ENCODE measurements at places on chromosomes 2 and 18.
A peak's percentile ranks its signal among the peaks of the same experiment; 100 is the strongest.

GRCh38 chr2:9165625-9166024 is 41.0 kb upstream of the ASAP2 start:
- no peak for DNase-seq

DNA sequence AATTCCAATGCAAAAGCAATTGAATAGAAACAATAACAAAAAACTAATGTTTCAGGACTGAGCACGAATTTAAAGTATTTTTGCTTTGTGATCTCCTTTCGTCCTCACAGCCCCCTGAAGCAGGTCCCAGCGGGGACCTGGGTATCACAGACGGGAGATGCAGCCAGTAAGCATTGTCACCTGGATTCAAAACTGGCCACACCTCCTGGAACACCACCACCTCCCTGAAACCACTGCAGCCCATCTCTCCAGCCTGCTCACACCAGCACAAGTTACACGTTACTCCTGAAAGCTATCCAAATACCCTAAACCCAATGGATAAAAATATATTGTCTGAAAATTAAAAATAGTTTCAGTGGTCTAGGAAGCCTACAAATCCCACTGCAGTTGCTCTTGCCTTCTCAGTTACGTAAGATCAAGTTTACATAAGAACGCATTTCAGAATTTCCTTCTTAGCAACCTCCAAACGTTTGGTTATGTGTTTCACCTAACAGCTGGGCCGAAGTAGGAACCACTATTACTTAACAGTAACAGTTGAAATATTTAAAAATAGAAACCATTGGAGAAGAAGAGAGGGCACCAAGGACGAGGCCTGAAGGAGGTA is 178.0 kb downstream of the HDAC4 start:
- peak; percentile 6 for DNase-seq

DNA sequence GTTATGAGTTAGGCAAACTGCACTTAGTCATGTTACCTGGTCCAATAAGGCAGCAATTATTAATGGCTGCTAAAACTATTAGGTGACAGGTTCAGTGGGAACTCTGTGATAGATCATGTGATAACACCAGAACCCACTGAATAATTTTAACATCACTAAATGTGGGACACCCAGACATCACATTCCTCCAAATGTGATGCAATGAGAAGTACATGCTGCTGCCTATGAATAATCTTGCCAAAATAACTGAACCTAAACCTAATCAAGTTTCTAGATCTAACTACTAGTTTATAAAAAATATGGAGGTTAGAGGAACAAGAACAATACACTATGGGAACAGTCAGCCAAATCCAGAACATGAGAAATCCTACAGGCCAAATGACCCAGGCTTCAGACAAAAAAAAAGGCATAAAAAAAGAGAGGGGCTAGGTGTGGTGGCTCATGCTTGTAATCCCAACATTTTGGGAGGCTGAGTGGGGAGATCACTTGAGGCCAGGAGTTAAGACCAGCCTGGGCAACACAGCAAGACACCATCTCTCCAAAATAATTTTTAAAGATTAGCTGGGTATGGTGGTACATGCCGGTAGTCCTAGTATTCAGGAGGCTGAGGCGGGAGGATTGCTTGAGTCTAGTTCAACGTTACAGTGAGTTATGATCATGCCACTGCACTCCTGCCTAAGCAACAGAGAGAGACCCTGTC is 7.0 kb upstream of the ACTR2 start:
- no peak for DNase-seq

GRCh38 chr2:145431181-145431951 is 911.4 kb upstream of the ZEB2 start:
- no peak for DNase-seq

DNA sequence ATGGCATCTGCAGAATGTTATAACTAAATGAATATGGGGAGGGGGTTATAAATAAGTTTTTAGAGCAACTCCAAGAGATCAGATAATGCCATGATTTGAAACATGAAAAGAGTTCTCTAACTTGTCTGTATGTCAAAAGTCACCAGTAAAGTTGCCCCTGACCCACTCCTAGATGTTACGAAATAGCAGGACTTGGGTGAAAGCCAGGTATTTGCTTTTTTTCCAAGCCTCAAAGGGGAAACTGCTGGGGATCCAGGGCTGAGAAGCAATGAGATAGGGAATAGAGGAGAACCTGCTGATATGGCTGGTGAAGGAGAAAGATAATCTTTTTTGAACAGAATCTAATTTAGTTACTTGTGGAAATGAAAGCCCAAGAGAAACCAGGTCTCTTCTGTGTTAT is 191.5 kb upstream of the CDH20 start:
- no peak for DNase-seq

DNA sequence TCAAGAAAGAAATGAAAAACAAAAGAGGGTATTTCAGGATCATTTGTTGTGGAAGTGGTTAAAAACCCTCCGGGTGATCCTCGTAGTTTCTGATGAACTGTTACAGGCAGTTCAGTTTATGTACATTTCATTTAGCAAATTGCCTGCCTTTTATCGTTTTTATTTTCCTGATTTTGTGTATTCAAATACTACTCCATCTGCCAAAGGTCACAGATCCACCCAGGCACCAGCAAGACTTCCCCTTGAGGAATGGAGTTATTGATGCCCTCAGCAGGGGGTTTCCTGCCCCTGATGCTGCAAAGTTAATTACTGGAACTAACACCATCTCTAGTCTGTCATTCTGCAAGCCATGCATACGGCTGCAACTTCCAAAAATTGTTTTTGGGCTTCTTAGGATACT is 641.9 kb downstream of the SLC4A3 start:
- peak; percentile 49 for DNase-seq

GRCh38 chr2:26269571-26270158 is 24.9 kb downstream of the HADHB start:
- no peak for DNase-seq

DNA sequence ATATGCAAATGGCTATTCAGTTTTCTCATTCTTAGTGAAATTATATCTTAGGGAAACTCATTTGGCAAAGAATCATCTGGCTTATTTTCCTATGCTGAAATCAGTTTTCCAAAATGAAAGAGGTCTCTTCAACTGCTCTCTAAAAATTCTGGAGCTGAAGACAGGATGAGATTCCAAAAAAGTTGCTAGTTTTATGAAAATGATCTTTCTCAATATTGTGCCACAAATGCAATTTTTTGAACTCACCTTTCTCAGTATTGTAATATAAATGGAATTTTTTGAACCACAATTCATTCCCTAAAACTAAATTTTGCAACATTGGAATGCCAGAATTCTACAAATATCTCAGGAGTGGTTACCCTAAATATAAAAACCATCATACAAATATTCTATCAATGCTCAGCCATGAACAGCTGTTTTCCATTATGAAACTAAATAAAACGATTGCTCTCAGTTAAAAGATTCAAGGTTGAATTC is 147.7 kb upstream of the PKDCC start:
- no peak for DNase-seq

GRCh38 chr2:71933467-71934319 is 214.0 kb downstream of the CYP26B1 start:
- DNase-seq, result no peak

- DNase-seq, result no peak
Measured at GRCh38 chr2:43274055-43274454, 47.6 kb upstream of the ZFP36L2 start.

- DNase-seq, result no peak
Measured at GRCh38 chr2:21282515-21282898, 158.7 kb downstream of the TDRD15 start.

DNA sequence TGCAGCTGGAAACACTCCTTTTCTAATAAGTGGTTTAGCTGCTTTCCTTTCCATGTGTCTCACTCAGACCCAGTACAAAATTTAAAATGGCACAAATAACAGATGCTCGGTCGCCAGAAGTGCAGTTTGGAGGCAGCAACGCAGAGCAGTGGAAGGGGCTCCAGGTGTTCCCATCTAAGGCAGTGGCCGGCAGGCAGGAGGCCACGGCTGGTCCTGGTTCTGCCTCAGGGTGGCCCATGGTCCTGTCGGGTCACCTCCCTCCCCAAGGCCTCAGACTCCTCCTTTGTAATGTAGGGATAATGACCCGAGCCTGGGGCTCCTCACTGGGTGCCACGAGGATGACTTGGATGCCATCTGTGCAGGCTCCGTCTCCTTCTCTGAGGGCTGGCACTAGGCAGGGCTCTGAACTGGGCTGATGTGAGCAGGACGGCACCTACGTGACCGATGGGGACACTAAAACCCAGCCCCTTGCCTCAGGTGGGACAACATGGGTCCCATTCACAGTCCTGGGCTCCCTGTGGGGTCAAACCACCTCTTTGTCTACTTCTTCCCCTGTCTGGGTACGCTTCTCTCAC is 80.9 kb upstream of the SLC66A3 start:
- no peak for DNase-seq

DNA sequence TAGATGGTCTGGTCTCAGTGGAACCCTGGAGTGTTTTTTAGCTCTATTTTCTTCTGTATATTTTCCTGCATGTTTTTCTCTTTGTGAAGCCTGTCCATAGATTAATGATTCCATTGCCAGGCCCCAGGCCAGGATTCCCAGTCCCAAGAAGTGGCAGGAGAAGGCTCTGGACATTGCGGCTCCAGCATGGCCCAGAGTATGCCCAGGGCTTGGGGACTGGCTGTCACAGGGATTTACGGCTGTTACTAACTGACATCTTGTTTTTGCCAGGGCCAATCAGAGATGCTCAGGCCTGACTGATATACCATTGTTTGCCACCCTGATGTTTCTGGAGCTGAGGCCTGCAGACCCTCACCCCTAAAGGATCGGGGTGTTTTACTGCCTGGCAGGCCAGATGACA is 59.0 kb downstream of the PRKCE start:
- no peak for DNase-seq

DNA sequence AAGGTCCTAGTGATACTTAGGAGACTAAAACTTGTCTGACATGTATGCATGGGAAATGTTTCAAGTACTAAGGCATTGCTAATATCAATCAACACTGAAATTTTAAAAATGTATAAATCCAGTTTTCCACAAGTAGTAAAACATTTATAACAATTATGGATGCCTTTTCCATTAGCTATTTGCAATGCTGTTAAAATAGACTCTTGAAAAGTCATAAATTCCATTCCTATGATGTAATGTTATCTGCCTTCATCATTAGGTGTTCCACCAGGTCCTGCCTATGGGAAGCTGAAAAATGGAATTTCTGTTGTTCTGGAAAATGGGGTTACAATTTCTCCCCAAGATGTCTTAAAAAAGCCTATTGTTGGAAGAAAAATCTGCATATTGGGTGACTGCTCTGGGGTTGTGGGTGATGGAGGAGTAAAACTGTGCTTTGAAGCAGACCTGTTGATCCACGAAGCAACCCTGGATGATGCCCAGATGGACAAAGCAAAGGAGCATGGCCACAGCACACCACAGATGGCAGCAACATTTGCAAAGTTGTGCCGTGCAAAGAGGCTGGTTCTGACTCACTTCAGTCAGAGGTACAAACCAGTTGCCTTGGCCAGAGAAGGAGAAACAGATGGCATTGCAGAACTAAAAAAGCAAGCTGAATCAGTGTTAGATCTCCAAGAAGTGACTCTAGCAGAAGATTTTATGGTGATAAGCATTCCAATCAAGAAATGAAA is 18.7 kb downstream of the ELAC1 start:
- no peak for DNase-seq

- no peak for DNase-seq
Measured at GRCh38 chr2:169613876-169614275, 29.7 kb downstream of the PPIG start.

DNA sequence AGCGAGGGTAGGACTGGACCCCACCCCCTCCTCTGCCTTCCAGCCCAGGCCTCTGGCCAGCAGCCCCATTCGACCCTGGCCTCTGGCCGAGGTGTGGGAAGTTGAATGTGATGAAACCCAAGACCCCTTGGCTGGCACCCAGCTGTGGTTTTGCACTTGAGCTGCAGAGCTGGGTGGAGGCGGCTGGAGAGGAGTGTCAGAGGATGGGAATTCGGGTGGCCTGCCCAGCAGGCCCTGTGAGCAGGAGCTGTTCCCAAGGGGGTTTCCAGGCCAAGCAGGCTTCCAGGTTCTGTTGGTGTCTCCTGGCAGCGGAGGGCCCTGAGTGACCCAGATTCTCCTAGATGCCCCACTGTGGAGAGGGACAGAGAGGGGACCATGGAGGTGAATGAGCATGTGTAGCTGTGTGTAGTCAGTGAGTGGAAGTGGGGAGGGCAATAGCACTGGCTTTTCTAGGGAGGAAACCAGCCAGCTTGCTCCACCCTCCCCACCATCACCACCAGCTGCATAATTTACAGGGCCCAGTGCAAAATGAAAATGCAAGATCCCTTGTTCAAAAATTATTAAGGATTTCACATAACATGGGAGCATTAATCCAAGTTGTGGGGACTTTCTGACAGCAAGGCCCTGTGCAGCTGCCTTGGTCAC is 172.2 kb upstream of the HAAO start:
- no peak for DNase-seq

- DNase-seq, result peak; percentile 76
Measured at GRCh38 chr2:148978026-148978685, 60.3 kb upstream of the LYPD6B start.

- peak; percentile 26 for DNase-seq
Measured at GRCh38 chr2:119823734-119824334, 64.1 kb downstream of the PTPN4 start.

Measured in NCI-H1694 treated with DMSO at 0.1 percent for 48 hours (cell line).